Activated CD4-positive, alpha-beta T cell treated with anti-CD3 and anti-CD28 coated beads for 48 hours (primary cell): ENCODE measurements at places on chromosomes 13 and 19.
A peak's percentile ranks its signal among the peaks of the same experiment; 100 is the strongest.

DNA sequence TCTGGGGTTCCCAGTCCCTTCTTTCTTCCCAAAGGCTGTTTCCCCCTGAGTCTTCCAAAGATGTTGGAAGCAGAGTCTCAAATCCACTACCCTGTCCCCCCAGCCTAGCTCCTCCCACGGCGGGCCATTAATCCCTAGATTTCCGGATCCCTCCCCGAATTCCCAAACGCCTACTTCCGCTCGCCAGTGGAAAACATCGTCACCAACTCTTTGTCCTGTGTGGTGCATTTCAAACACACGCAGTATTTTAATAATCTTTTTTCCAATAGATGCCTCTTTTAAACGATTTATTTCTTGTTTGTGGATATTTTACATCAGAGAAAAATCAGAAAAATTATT is 610 bp downstream of the ZNF791 start:
- no peak for DNase-seq

GRCh38 chr13:110714797-110715394 is 1.4 kb downstream of the ING1 start:
- peak; percentile 55 for DNase-seq

DNA sequence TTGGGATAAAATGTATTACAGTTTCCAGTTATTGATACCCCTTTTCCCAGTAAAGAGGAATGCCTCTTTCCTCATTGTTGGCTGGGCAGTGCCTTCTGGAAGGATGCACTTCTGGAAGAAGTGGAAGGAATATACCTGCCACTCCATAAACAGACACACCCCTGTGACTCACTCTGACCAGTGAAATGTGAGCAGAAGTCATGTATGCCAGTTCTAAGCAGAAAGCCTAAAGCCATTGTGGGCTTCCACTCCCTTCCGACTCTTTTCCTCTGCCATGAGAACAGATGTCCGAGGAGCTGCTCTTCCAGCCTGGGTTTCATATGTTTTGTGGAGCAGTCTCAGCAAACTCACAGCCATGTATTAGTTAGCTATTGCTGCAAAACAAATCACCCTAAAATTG is 166.1 kb upstream of the SERP2 start:
- DNase-seq, result no peak

- DNase-seq, result no peak
These were observed 68.7 kb downstream of the ZNF726 start for GRCh38 chr19:23983406-23983805.

DNA sequence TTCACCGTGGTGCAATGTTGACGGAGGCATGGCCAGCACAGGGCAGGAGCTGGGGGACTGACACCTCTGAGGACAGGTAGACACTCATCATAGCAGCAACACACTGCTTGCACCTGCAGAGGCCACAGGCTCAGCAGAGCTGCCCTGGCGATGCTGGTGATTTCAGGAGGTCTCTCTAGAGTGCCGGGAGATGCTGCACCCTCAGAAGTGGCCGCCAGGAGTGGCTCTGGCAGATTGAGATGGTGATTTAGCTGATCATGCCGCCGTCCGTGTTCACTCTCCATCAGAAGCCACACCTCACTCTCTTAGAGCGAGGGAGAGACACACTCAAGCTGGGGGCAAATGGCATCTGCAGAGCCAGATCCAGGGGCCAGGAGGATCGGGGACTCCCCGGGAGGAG is 244.6 kb upstream of the SGCG start:
- DNase-seq, result no peak

GRCh38 chr13:110161112-110161882 is 145.7 kb downstream of the COL4A1 start:
- no peak for DNase-seq

- DNase-seq, result no peak
These were observed 17.0 kb upstream of the SACS start for GRCh38 chr13:23450340-23451046.

DNA sequence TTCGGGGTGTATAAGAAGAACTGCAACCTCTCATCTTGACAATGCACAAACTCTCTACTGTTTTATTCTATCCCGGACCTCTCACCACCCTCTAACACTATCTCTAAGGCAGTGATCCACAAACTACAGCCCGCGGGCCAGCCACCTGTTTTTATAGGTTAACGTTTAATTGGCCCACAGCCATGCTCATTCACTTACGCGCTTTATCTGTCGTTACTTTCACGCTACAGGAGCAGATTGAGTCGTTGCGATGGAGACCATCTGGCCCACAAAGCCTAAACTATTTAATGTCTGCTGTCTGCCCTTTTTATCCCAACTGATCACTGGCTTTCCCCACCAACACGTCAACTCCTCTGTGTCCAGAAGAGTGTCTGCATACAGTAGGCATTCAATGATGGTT is 158.9 kb downstream of the CACNA1A start:
- DNase-seq, result no peak

DNA sequence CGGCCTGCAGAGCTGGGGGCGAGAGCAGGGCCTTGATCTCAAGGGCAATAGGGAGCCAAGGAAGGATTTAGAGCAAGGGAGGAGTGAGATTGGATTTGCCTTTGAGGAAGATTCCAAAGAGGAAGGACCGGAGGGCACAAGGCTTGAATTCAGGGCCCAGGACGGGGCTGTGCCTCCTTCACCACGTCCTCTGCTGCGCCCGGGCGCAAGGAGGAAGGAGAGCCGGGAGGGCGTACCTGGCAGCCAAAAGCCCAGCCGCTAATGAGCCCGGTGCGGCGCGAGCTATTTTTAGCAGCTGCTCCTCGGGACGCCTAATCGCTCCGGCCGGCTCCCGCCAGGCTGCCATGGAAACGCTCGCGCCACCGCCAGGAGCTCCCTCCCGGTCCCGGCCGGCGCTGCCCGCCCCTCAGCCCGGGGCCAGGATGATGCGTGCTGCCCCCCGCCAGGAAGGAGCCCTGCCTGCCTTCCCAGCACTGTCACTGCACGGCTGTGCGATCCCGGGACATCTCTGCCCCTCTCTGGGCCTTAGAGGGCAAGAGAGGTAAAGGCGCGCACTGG is 31.3 kb downstream of the TINCR start:
- DNase-seq, result no peak

DNA sequence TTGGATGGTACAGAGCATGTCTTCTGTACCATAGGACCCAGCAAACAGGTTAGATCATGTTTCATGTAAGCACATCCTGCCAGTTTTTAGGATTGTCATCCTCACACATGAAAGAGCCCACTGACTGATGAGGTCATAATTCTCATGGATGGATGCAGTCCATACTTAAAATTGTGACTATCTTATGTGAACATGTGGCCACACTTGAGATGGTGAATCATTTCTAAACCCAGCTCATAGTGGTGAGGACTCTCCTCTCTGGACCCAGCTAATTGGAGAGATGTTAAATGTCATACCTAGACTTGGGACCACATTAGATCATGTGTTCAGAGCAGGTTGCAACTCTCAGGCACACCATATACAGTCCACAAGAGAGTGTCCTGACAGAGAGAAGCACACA is 24.8 kb upstream of the ZNF254 start:
- no peak for DNase-seq

GRCh38 chr13:95644601-95645052 is at the start of gene DZIP1:
TSS of gene DZIP1 (minus strand) at chr13:95644706. CDS start at chr13:95642029, 2,677 bp downstream.
- peak; percentile 49 for DNase-seq

GRCh38 chr13:110330491-110331011 is 23.5 kb downstream of the COL4A2 start:
- DNase-seq, result no peak

GRCh38 chr13:30810801-30811200 is 75.5 kb downstream of the ALOX5AP start:
- no peak for DNase-seq

DNA sequence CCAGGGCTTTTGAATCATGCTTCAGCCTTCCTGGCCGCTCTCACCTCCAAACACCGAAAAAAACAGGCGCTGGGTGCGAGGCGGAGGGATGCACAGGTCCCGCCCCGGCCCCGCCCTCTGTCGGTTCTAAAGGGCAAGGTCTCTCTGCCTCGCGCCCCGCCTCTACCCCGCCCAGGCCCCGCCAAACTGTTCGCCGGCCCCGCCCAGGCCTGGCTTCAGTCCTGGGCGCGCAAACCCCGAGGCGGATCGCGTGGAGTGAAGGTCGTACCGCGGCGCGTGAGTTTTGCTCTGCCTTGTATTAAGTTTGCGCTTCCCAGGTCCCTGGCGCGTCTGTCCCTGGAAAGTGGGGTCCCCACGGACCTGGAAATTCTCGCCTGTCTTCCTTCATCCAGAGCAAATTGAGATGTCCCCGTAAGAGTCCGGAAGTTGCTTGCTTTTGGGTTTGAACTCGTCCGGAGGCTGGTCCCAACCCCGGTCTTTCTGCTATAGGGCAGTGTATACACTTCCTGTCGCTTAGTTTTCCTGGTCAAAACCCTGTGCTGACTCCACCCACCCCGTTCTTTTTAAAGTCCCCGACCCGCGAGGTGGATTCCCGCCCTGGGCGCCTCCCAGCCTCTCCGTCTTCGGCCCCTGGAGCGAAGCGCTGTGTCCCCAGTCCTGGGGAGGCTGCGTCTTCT is 8.4 kb downstream of the ZNF808 start:
- DNase-seq, result peak; percentile 96

DNA sequence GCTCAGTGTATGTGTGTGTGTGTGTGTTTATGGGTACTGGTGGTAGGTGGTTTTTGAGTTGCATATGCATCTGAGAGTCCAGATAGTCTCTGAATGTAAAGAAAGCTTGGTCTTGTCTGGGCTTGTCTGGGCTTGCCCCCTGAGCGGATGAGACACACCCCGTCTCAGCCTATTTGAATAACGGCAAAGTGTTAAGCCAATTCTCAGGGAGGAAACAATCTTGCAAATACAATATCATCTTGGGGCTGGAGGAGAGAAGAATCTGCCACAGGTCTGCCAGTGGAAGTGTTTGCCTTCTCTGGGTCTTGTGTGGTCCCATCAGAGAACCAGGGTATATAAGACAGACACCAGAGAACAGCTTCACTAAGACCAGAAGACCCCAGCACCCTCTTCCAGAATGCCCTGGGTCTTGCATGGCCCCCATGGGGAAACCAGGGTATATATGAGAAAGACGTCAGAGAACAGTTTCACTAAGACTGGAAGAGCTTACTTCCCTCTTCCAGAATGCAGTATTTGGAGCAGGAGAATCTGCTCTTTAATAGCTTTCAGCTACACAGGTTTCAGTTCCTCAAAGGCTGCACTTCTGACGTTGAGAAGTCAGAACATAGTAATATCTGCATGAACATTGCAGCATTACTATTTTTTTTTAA is 13.3 kb downstream of the CD70 start:
- DNase-seq, result no peak

DNA sequence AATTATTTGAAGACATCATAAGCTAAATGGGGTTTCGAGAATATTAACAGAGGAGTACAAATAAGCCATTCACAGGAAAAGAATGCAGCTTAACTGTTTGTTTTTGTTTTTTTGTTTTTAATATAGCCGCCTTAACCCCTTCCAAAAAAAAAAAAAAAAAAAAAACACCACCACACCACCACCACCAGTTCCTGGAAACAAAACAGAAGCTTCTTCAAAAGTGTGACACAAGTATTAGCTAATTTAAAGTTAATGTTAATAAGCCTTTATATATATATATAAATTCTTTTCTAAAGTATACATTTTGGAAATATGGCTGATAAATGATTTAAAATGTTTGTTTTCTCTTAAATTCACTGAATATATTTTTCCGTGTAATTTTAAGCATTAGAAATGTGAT is 1.4 kb downstream of the RAP2A start:
- no peak for DNase-seq

GRCh38 chr13:45500492-45501174 is 35.9 kb downstream of the COG3 start:
- DNase-seq, result no peak
